AG04450 (cell line): ENCODE measurements at places on chromosomes 4 and X. TPM values are rescaled to one million over a fixed set of nuclear protein-coding genes. Genes with fewer than 3 reads are reported as not detected.

Gene ARMCX1
- polyA plus RNA-seq: 31.9 and 40.5 TPM in 2 replicates

Gene HSD17B11
- polyA plus RNA-seq: 32.4 and 49.7 TPM in 2 replicates

Gene PASD1
- not detected in 2 replicates for polyA plus RNA-seq

Gene NDNF
- polyA plus RNA-seq: not detected in 2 replicates

Gene VCX2
- not detected in 2 replicates for polyA plus RNA-seq

Gene CDX4
- not detected in 2 replicates for polyA plus RNA-seq

Gene EXOSC9
- polyA plus RNA-seq: 23.5 and 34.7 TPM in 2 replicates

Gene ZNF827
- 9.8 and 12.2 TPM in 2 replicates for polyA plus RNA-seq

DNA sequence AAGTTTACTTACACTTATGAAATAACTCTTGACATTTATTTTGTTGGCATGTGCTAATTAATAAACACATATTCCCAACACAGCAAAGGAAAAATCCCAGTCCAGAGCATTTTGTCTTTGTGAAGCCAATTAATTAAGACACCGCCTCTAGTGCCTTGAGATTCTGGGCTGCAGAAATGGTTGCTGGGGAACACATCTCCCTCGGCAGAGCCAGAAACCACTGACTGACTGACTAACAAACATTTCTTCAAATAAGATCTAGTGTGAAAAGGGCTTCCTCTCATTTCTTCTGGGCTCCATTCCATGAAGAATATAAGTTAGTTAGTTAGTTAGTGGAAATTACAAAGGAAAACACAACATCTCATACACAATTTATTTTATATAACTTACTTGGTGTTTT, 28.4 kb upstream of the NAP1L5 start:
- DNase-seq: no peak

DNA sequence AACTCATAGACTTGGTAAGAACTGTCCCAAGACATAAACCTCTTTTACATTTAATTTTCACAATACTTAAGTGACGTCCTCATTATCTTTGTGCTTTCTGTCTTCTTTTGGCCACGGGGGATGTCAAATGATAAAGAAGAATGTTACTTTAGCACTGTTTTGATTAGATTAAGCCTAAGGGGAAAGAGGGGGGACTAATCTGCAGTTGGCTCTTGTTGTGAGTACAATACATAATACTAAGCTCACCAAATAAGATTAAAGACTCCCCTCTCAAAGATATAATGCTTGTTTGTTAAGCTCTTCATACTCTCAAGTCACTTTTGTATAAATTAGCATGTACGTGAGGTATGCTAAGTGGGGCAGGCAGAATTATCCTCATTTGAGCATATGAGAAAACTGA, 36.5 kb downstream of the OCRL start:
- DNase-seq: no peak

DNA sequence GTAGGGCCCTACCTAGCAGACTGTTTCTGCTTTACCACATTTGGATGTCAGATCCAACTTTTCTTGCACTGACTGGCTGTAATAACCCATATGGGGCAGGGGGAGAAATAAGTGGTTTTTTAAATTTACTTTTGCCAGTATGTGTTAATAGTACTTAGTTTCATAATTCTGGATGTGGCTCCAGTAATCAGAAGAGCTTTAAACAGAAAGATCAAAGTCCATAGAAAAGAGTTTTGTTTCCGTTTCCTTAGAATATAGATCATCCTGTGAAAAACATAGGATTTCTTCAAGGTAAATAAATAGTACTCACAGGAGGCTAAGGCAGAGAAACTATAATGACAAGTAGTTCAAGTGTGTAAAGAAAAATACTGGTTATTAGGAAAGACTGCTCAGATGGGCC, 85.6 kb downstream of the SLC39A8 start:
- DNase-seq: no peak

DNA sequence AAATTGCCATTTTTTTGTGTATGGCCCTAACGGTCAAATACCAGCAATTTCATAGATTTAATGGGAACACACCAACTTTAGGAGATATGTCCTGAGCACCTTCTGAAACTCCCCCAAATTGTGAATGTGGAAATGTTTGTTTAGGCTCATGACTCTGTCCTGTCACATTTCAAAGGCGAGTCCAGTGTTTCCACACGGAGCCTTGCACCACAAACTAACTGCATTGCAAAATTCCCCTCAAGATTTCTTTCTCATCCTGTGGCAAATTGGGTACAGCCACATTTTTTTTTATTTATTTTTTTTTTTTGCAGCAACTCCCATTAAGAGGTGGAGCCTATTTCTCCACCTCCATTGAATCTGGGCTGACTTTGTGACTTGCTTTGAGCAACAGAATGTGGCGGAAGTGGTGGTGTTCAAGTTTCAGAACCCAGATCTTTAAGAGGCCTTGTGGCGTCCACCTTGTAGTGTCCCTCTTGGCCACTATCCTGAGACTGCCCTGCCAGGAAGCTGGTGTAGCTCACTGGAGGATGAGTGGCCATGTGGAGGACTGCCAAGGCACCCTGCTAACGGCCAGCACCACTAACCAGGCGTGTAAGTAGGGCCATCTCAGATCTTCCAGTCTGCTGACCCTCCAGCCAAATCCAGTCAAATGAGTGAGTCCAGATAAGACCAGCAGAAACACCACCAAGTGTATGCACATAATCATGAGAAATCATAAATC, 172.4 kb upstream of the SCML1 start:
- DNase-seq: no peak

DNA sequence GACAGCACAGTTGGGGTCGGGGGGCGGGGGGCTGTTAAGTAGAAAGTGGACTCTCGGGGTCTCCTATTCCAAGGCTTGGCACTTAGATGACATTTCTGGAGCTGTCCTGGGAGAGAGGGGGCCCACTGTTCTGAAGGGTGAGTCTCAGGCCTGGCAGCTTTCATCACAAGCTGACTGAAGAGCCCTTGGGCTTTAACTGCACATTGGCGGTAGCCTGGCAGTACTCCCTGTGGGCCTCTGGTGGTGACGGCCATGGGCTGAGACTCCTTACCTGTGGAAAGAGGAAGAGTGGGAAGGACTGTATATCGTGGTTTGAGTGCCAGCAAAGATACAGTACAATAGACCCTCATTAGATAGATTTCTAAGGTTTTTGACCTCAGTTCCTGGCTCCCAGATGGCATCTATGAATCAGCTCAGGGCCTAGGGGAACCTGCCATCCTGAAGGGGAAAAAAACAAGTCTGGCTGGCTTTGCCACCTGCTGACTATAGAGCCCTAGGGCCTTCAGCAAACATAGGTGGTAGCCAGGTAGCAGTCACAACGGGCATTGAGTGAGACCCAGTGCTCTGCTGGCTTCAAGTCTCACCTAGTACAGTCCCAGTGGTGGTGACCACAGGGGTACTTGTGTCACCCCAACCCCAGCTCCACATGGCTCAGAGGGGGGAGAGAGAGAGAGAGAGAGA, 87.9 kb downstream of the ANKRD17 start:
- DNase-seq: no peak

- DNase-seq: no peak
Observed at GRCh38 chrX:150411656-150412055, 48.5 kb downstream of the MAMLD1 start.

DNA sequence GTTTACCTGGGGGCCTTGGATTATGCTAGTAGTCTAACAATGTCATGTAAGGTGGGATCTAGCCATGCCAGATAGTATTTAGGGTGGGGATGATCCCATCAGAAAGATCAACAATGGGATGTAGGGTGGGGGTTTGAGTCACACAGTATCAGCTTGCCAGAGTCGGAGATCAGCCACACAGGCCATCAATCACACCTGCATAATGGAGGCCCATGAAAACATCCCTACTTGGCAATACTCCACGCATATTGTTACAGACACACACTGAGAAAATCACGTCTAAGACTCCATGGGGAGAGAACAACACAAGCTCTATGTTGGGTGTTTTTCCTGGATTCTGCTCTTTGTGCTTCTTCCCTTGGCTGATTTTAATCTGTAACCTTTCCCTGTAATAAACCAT, 49.5 kb upstream of the SLC25A4 start:
- DNase-seq: no peak

GRCh38 chr4:68359508-68359907, 9.6 kb upstream of the YTHDC1 start:
- no peak for DNase-seq

GRCh38 chr4:83025563-83025962, 9.4 kb upstream of the COPS4 start:
- DNase-seq: no peak

DNA sequence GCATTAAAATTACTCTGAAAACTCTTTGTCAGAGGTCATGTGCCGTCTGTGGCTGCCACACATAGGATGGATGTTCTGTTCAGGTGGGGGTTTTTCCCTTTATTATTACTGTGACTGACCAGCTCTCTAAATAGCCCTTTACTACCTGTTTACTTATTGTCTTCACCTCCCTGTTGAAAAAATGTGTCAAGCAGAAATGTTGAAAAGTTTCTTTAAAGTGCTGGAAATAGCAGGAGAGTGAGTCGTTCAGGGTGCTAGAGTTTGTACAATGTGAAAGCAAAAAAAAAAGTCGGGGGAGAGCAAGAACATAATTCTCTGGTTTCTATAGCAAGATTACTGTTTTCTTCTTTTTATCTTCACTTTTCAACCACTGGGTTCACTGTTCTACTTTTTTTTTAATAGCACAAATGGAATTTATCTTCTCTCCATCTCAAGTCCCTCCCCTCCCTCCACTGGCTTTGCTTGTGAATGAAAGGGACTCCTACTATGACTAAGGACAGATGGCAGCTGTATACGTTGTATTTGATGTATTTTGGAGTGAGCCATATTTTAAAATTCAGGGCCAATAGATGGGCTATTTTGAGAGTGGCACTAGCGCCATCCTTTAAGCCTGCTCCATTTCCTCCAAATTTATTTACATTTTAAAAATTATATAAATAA, 33.3 kb downstream of the ARX start:
- no peak for DNase-seq

- DNase-seq: no peak
Observed at GRCh38 chrX:118734909-118735308, 7.5 kb downstream of the IL13RA1 start.

DNA sequence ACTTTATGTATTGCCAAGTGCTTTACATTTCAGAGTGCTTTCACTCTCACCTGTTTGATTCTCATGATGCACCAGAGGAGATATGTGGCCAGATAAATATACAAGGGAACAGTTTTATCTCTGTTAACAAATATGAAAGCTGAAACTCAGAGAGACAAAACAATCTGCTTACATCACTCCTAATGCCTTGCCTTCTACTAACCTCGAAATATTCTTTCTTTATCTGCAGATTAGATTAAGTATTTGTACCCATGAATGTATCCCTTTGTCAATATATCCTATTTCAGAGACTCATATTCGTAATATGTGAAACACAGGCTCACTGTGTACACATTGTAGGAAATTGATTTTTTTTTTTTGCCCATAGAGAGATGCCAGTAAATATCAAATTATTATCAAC, 178.1 kb downstream of the NWD2 start:
- DNase-seq: no peak

DNA sequence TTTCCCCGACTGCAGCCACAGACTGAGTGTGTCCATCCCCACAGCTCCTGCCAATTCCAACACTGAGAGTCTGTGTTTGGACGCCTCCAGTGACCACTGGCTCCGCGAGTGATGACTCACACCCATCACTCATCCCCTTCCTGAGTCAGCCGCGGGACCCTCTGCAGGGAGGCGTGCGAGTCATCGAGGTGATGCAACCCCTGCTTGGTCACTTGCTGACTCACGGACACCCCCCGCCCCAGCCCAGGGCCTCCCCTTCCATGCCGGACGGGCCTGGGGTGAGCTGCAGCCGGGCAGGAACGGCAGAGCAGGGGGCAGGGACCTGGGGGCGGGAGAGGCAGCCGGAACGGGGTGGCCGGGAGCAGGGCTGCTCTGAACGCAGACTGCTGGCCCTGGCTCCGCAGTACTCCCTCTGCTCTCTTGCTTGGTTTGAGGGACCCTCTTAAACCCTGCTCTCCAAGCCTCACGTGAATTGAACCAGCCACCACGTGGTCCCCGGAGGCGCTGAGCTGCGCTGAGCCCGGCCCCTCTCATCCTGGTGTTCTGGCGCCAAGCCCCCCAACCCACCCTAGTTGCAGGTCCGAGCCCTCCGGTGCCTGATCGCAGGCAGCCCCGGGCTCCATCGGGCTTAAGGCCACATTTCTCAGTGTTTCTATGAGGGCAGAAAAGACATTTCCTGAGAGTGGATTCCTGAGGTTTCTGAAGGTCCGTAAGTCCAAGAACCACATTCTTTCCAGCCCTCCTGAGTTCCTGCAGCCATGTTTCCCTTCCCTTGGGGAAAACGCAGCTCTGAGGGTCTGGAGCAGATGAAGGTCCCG, 32.4 kb downstream of the FGFRL1 start:
- peak; percentile 98 for DNase-seq

DNA sequence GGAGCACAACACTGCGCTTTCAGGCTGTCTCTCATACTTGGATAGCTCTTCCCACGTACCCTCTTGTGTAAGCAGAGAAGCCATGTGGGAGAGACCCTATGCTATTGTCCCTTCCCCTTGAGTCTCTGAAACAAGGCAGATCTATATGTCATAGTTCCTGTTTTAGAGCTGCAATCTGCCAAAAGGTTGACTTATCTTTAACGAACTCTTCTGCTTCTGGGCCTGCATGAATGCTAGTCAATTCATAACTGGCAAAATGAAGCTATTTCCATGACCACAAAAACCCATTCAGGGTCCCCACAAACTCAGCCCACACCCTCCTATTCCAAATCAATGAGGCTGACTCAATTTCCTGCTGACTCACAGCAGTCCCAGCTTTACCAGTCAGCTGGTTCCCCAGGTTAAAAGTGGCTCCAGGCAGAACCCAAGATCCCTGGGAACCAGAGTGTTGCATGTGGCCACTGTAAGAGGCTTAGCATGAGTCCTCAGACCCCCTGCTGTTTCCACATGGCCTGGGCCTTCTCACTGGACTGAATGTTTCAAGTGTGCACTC, 25.3 kb upstream of the SOD3 start:
- peak; percentile 77 for DNase-seq

DNA sequence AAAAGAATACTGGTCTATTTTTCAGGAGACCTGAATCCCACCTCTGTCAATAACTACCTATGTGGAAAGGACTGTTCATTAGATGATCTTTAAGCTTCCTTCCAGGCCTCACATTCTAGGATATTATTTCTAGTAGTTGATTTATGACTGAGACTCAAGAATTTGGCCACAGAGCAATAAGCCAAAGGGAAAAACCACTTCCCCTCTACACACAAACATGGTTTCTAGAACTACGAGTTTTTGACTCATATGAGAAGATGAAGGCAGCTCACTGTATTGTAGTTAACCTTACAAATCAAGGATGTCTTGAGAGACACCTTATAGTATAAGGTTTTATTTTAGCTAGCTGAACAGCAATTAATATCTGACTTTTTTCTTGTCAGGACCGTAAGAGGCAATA, 36.9 kb upstream of the GDPD2 start:
- DNase-seq: no peak

DNA sequence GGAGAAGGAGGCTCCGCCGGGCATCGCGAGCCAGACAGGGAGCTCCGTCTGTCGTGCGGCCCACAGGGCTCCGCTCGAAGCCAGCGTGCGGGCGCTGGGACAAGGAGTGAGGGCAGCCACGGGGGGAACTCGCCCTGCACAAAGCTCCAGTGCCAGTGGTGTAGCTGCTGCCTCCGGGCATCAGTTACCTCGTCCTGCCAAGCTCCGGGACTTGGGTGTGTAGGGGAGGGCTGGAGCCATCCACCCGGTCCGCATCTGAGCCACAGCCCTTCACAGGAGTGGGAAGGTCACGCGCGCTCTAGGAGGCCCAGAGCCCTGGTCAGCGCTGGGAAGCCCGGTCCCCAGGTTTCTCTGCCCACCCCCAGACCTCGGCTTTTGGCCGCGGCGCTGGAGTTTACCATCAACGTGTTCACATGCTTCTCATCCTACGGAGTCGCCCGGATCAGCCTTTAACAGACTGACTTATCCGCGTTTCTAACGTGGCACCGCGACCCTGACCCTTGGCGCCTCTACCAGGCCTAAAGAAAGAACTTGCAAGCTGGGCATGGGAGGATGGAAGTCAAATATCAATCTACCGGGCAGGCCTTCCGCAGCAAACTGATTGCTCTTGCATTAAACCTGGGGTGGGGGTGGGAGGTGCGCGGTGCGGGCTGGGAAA, 8.4 kb upstream of the PRDM8 start:
- DNase-seq: no peak
